ENCODE measurements at places on chromosomes 5 and 9.

DNA sequence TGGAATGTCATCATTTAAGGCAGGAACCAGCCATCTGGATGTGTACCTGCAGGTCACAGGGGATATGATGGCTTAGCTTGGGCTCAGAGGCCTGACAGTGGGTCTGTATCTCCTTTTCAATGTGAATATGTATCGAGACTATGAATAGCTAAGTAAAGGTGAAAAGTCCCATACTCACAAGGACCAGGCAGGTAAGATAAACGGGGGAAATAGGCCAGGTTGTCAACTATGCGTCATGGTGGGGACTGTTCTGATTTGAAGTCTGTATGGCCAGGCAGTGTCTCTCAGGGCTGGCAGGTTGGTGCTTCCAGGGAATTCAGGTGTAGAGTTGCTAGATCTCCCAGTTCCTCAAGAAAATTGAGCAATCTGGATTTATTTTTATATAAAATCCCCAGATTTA, 987.9 kb upstream of the WWC1 start:
- DNase-seq = no peak

GRCh38 chr5:73030531-73030930, 74.7 kb downstream of the FCHO2 start:
- DNase-seq = no peak

- DNase-seq = no peak
Observed at GRCh38 chr5:63409737-63410136, 552.5 kb downstream of the HTR1A start.

DNA sequence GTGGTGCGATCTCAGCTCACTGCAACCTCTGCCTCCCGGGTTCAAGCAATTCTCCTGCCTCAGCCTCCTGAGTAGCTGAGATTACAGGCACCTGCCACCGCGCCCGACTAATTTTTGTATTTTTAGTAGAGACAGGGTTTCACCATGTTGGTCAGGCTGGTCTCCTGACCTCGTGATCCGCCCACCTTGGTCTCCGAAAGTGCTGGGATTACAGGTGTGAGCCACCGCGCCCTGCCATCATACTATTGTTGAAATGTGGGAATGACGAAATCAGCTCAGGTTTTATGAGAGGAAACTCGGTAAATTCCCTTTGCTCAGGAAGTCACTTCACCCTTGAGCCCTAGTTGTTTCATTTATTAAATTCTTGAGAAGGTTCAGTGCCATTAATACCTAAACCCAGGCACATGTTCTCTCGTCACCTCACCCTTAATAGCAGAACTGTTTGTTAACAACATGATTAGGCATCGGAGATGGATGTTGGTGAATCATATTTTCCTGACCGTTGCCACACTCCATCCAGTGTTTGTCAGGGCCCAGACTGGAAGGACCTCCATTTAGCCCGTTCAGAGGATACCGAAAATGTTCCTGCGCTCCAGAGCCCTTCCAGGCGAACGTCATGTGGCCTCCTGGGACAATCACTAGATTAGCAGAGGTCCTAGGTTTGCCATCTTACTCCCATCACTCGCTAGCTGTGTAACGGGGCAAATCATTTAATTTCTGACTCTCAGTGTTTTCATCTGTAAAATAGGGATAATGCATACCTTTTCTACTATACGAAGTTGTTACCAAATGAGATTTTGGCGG, 20.0 kb upstream of the CREBRF start:
- peak; percentile 60 for DNase-seq

DNA sequence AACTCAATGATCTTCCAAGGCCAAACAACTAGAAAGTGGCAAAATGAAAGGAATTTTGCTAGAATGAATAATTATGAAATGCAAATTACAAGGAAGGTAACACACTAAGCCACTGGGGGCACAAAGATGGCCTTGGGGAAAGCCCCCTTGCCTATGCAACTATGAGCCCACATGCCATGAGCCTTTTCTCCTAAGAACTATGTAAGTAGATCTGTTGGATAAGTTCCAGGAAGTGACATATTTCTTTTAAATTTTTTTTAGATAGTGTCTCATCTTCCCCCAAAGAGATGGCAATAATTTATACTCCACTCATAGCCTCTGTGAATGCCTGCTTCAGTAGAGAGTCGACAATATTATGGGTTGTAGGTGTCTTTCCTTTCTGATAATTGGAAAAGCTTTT, 257.8 kb downstream of the AUH start:
- no peak for DNase-seq

DNA sequence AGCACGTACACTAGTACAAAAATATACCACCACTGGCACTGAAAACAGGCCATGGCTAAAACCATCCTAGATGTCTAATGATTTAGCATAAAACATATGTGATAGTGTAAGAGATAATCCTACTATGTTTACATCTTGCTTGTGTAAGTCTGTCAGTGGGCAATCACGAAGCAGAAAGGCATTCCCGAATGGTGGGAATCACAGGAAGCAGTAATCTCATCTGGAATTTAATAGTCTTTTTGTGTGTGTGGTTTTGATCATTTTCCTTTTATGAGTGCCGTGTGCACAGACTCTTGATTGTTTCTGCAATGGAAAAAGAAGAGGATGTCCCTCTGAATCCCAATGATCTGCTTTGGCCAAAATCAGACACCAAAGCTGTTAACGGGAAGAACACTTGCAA, 200.5 kb downstream of the EBF1 start:
- no peak for DNase-seq

DNA sequence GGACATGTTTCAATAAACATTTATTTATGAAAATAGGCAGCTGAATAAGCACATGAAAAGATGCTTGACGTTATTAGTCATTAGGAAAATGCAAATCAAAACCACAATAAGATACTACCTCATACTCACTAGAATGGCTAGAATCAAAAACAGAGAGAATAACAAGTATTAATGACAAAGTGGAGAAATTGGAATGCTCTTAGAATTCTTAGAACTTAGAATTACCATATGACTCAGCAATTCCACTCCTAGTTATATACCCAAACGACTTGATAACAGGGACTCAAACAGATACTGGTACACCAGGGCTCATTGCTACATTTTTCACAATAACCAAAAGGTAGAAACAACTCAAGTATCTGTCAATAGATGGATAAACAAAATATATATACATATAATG, 15.1 kb upstream of the TRIM36 start:
- DNase-seq = no peak

DNA sequence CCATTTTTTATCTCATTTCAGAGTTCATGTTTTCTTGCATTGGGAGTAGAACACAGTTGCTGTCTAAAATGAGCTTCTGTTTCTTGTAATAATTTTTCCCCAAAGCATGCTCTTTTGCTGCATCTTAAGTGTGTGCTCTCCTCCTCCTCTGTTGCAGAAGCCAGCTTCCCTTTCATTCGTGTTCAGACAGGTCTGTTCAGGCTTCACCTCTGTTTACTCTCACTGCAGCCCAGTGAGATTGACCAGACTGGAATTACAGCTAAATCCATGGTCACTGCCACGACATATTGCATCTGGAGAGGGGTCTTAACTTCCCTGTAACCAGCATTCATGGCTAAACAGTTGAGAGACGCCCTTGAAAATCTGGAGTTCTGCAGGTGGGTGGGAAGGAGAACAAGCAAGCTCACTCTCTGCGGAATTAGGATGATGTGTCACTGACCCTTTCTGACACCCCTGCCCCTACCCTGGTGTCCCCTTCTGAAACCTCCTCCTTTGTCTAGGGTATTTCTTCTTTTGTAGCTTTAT, 223.2 kb downstream of the FSTL4 start:
- no peak for DNase-seq

- DNase-seq = no peak
Observed at GRCh38 chr5:14326035-14326903, 183.1 kb downstream of the TRIO start.

- no peak for DNase-seq
Observed at GRCh38 chr5:121667292-121667691, 184.4 kb upstream of the FTMT start.

DNA sequence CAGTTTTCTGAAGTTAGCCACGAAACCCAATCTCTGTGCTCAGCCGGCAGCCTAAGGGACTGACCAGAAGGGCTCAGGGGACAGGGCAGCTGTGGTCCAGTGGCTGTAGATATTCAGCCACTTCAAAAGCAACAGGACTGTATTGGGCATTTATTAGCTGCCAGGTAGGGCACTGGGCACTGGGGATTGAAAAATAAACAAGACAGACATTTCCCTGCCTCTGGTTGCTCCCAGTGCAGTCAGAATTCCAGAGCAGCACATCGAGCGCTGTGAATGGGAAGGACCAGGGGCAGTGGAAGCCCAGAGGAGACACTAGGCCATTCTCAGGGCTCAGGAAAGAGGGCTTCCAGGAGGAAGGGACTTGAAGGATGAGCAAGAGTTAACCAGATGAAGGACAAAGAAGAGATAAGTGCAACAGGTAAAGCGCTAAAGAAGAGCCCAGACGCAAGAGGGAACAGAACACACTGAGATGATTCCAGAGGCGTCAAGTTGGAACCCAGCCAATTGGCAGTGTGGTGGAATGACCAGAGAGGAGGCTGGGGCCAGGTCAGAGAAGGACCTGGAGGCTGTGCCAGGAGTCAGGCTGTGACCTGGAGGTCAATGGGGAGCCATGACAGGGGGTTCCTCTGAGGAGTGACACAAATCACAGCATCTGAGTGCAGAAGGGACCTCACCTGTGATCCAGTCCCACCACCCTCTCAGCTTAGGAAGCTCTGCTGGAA, 122.5 kb upstream of the ZNF618 start:
- DNase-seq = no peak

GRCh38 chr5:32083981-32084430, 90.1 kb downstream of the GOLPH3 start:
- no peak for DNase-seq

DNA sequence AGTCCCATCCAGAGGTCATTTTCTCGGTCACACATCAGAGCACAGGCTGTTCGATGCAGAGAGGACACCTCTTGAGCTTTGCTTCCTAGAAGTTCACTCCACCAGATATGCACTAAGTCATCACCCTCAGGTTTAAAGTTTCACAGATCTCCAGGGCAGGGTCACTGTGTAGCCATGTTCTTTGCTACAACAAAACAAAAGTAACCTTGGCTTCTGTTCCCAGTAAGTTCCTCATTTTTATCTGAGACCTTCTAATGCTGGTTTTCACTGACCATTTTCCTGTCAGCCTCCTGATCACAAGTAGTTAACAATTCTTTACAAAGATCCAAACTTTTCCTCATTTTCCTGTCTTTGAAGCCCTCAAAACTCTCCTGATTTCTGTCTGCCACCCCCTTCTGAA, 97.5 kb upstream of the CTSV start:
- no peak for DNase-seq

DNA sequence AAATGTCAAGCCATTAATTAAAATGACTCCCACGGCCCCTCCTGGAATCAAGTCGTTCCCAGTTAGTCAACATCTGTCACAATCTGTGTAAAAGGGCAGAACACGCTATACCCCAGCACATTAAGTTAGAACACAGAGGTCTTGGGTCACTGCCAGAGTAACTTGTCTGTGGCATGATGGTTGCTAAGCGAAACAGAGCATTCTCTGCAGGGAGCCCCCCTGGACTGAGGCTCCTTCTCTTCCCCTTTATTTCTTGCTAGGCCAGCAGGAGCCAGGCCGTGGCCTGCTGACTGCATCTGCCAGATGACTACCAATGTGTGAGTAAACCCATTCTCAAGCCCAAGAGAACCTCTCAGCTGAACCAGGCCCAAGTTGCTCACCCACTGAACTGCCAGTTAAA, 51.9 kb upstream of the ZBED3 start:
- no peak for DNase-seq
